ENCODE measurements at places on chromosomes 7 and 10. TPM values are rescaled to one million over a fixed set of nuclear protein-coding genes. Genes with fewer than 3 reads are reported as not detected.

- DNase-seq = no peak
Observed at GRCh38 chr7:149872419-149873073, 1.2 kb upstream of the ATP6V0E2 start.

Gene FAM24A
- total RNA-seq = not detected

Gene AMPH
- total RNA-seq = not detected

DNA sequence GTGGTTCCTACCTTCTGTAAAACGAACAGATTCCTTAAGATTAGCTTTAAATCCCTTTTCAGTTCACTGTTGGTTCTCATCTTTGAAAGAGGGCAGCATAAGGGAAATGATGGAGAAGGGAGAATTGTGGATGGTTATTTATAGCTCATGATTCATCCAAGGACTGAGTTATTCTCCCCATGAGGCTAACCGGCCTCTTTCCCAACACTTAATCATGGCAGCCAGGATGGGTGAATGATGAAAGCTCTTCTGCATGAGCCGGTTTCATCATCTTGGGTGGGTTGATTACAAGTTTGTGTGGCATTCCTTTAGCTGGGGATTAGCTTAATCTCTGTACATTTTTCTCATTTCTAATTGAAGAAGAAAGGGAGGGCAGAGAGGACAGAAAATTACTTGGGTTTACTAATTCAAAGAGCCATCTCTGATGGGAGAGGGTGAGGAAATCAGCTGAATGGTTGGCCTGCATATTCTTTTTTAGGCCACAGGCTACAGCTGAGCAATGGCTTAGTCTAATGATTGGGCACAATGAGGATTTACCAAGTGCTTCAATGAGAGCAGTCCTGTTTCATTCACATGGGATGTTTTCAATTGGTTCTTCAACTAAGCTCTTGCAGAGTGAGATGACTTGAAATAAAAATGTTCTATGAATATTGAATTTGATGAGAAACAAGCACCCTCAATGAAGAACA, 250.0 kb downstream of the BMPER start:
- DNase-seq = no peak

Gene CPXM2
- not detected for total RNA-seq

GRCh38 chr7:87886875-87887274, 10.6 kb downstream of the DBF4 start:
- peak; percentile 49 for DNase-seq

DNA sequence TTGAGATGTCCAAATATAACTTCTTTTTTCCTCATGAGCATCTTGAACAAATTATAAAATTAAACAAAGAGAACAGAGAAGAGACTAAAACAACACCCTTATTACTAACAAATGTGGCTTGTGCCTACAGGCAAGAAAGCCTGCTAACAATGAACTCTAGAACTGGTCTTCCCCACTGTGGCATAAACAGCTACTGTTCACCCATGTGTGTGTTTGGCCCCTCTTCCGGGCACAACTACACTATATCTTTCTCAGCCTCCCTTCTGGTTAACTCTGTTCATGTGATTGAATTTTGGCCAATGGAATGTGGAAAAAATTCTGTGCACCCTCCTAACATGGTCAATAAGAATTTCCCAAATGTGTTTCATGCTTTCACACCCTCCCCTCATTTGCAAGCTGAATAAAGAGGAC, 117.0 kb downstream of the KBTBD2 start:
- no peak for DNase-seq

Gene AUTS2
- total RNA-seq = 32.4 TPM

GRCh38 chr10:77131214-77131613, 506.4 kb downstream of the KCNMA1 start:
- no peak for DNase-seq

DNA sequence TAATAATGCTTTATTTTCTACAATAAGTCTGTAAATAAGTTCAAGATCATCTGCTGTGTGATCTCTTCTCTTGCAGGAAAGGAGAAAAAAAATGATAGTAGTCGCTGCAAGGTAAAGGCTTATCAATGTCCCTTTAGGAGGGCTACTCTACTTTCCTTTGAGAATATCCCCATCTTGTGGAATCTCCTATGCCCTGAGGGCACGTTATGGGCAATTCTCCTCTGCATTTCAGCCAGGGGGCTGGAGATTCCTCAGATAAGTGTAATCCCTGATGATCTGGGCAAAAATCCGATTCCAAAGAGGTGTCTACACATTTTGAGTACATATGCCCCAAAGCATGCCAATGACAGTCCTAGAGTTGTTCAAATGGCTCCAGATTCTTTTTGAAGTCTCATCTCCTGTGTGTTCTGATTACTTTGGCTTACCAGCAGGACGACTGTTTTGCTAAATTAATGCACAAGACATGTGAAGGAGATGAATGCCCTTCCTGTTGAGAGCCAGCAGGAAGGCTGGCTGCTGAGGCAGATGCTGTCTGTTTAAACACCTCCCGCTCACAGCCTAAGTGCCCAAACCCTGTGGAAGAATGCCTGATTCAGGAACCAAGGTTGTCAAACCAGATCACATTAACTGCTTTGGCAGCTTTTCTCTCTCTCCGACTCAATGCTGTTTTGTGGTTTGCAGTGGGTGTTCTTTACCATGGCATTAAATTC, 171.2 kb upstream of the COL1A2 start:
- no peak for DNase-seq

DNA sequence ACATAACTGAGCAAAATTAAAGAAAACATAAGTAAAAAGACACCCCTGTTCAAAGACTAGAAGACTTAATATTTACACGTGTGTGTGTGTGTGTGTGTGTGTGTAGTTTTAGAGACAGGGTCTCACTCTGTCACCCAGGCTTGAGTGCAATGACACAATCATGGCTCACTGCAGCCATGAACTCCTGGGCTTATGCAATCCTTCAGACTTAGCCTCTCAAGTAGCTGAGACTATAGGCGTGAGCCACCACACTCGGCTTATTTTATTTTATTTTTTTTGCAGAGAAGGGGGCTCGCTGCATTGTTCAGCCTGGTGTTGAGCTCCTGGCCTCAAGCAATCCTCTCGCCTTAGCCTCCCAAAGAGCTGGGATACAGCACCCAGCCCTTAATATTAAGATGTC, 90.3 kb downstream of the JMJD1C start:
- DNase-seq = no peak

Gene TMEM229A
- not detected for total RNA-seq

GRCh38 chr7:151626422-151627115, 106.9 kb upstream of the RHEB start:
- peak; percentile 38 for DNase-seq

- no peak for DNase-seq
Observed at GRCh38 chr7:30143748-30144251, 9.0 kb downstream of the MTURN start.

DNA sequence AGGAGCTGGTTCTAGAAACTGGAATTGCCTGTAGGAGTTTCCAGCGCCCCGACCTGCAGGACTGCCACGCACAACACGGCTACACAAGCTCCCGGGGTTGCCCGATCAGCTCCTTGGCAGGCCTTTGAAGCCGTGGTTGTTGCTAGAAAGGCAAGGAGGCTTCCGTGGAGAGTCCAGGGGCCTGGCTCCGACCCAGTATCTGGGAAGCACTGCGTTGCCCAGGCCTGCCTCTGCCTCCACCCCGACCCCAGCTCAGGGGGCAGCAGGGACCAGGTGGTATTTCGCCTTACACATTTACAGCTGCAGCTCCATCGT, 54.4 kb downstream of the PROSER2 start:
- DNase-seq = no peak

DNA sequence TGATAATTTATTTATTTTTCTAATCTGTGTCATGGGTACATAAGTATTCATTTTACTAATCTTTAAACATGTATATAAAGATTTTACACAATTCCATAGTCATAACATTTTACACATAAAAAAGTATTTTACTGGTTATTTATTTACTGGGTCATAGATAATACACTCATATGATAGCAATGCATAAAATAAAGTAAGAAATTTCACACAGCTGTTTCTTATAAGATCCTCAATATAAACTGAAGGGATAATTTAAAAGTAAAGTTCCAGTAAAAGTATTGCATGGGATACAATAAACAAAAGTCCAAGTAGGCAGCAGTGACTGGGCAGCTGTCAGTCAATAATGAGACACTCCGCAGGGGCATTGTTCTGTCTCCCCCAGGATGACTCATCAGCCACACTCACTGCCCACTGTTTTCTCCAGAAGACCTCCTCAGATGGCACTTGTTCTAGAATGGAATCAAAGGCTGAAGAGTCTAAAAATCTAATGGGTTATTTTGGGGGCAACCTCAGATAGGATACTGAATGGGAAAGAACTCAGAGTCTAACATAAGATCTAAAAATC, 32.7 kb downstream of the DPY19L1 start:
- no peak for DNase-seq

Gene SNX10
- total RNA-seq = 14.4 TPM

Gene LMTK2
- 28.9 TPM for total RNA-seq

Gene INA
- not detected for total RNA-seq

Gene DPYSL4
- total RNA-seq = 1.2 TPM

Gene TMEM130
- not detected for total RNA-seq

DNA sequence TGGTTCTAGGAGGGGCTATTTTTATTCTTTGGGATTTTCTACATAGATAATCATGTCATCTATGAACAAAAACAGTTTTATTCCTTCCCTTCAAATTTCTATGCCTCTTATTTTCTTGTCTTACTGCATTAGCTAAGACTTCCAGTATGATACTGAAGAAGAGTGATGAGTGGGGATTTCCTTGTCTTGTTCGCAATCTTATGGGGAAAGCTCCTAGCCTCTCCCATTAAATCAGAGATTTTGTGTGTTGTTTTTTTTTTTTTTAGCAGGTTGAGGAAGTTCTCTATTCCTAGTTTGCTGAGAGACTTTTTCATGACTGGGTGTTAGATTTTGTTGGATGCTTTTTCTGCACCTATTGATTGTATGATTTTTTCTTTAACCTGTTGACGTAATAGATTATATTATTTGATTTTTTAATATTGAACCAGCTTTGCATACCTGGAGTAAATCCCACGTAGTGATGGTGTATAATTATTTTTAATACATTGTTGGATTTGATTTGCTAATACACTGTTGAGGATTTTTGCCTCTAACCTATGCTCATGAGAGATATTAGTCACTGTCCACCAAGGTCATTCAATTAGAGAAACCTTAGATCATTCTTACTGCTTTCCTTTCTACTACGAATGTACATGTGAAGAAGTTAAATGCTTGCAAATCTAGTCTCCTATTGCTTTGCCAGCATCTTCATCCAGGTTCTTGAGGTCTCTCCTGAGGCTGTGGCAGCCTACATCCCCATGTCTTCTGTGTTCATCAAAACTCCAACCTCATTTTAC, 6.5 kb downstream of the ATP5F1C start:
- no peak for DNase-seq

DNA sequence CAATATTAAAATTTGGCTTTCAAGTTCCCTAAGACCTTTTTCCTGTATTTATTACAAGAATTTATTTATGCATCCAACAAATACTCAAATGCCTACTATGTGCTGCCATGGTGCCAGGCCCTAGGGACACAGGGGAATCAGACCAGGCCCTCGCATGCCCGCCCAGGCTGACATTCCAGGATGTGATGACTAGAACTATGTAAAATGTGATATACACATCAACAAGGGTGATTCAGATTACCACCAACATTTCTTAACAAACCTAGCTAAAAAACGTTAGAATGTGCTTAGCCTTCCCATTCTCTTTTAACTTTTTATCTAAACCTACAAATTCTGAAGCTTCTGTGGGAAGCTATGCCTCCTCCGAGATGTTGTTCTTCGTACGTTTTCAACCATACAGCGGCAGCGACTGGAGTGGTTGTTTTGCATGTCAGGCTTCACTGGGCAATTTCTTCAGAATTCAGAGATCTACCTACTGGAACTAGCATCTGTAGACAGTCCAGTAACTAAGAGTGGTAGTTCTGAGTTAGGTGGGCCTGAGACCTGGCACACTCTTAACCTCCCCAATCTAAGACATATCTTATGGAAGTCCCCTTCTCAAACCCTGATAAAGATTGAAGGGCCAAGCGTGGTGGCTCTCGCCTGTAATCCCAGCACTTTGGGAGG, 22.1 kb downstream of the GNA12 start:
- DNase-seq = no peak

Gene ASNS
- 15.8 TPM for total RNA-seq

DNA sequence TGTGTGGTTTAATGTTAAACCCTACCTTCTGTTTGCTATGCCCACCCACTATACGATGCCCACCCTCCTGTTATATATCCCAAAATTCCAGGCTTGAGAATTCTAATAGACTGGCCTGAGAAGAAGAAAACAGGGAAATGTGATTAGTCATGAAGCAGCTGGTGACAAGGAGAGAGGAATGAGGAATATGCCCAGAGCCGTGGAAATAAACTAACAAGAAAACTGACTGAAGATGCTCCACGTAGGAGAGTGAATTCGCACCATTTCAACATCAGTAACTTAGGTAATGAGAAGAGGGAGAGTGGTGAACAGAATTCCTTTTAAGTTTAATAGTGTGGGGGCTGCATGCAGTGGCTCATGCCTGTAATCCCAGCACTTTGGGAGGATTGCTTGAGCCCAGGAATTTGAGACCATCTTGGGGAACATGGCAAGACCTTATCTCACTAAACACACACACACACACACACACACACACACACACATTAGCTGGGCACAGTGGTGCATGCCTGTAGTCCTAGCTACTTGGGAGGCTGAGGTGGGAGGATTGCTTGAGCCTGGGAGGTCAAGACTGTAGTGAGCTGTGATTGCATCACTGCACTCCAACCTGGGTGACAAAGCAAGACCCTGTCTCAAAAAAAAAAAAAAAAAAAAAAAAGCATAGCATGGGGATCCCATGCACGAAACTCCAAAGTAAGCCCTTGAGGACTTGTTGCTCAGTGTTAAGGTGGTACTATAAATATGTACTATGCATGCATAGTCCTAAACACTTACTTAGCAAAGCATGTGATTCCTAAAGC, 16.1 kb upstream of the SYPL1 start:
- no peak for DNase-seq

DNA sequence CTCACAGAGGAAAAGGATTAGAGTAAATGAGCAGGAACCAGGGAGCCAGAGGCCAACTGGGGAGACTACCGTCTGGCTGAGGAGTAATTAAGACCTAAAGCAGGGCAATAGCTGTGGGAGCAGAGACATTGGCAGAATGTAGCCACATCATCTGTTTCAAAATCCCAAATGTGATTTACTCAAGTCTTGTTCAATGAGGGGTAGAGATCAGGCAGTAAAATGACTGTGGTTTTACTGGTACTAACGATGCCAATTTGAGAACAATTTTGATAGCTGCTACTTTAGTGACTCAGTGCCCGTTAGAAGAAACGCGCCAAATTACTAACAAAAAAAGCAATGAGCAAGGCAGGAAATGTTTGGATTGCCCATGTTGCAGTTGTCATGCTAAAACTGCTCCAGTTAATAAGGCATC, 12.7 kb upstream of the MIOS start:
- DNase-seq = no peak

All from CD4-positive, CD25-positive, alpha-beta regulatory T cell (primary cell).